ENCODE measurements at places on chromosomes 6 and 20. TPM values are rescaled to one million over a fixed set of nuclear protein-coding genes. Genes with fewer than 3 reads are reported as not detected.

Gene HTR1E
- total RNA-seq: not detected

Gene PBOV1
- not detected for total RNA-seq

Gene RNF182
- not detected for total RNA-seq

Gene CCN6
- not detected for total RNA-seq

Gene COL21A1
- not detected for total RNA-seq

Gene ALDH8A1
- total RNA-seq: 2.7 TPM

Gene KPNA5
- 8.4 TPM for total RNA-seq

Gene MYH7B
- 0.20 TPM for total RNA-seq

Gene SLC52A3
- total RNA-seq: not detected

Gene PTPRT
- total RNA-seq: not detected

Gene ARMC12
- total RNA-seq: 0.91 TPM

Gene CAGE1
- not detected for total RNA-seq

Gene TSHZ2
- 2.9 TPM for total RNA-seq

Gene BCAS4
- total RNA-seq: 7.1 TPM

Gene FAM110A
- total RNA-seq: 19.4 TPM
